ENCODE measurements at places on chromosomes 7 and 10.

DNA sequence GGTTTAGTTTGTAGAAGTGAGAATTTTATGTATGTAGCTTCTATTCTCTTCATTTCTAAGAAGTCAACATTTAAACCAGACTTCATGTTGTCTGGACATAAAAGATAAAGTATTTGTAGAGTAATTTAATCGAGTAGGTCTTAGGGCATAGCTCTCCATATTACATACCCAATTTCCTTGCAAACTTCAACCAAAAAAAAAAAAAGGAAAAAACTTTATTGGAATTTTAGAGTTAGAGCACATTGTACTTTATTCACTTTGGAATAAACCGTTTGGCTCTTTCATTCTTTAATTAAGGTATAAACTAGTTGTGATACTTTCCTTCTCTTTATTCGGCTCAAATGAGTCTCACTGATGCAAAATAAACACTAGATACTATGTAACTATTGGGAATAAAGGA is 36.0 kb downstream of the PTER start:
- DNase-seq: no peak

- no peak for DNase-seq
Measured at GRCh38 chr7:42981601-42982000, 49.4 kb downstream of the MRPL32 start.

- no peak for DNase-seq
Measured at GRCh38 chr7:142974626-142975025, 12.5 kb upstream of the KEL start.

DNA sequence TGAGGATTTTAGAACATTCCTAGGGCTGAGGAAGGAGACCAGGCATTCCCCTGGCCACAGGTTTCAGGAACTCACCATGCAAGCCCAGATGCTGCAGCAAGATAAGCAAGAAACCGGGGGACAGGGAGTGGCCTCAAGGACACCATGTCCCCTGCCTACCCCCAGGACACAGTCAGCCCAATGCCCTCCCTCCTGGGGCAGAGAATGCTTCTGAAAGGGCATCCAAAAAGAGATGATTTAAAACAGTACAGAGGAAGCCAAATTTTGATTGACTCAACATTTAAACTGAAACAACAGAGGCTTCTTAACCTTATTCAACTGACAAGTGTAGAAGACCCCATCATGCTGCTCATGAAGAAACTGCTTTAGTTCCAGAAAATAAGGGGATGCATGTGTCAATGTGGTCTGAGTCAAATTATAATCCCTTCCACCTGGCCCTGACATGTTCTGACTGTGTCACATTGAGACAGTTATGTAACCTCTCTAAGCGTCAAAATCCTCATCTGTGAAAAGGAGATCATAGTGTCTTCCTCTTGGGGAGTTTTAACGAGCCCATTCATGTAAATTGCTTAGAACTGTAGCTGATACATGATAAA is 60.0 kb downstream of the ICA1 start:
- no peak for DNase-seq

GRCh38 chr10:84310470-84310869 is 17.9 kb upstream of the CCSER2 start:
- DNase-seq: no peak

GRCh38 chr10:76631036-76631670 is 1006.5 kb downstream of the KCNMA1 start:
- DNase-seq: no peak

DNA sequence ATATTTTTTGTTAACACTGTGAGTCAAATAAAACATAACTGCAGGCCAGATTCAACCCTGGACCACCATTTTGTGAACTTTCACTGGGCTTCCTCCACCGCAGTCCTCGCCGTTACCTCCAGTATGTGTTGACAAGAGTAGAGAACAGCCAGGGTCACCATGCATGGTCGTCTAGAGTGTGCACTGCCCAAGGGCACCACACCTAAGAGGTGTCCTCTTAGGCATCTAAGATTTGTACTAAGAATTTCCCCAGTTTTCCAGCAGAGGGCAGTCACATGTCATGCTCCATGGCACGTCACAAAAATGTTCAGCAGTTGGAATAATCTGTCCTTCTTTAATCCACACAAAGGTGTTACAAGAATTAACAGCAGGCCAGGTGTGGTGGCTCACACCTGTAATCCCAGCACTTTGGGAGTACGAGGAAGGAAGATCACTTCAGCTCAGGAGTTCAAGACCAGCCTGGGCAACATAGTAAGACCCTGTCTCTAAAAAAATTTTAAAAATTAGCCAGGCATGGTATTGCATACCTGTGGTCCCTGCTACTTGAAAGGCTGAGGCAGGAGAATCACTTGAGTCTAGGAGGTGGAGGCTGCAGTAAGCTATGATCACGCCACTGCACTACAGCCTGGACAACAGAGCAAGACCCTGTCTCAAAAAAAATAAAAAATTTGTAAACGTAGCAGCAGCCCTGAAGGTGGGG is 71.2 kb upstream of the FOXK1 start:
- peak; percentile 20 for DNase-seq

DNA sequence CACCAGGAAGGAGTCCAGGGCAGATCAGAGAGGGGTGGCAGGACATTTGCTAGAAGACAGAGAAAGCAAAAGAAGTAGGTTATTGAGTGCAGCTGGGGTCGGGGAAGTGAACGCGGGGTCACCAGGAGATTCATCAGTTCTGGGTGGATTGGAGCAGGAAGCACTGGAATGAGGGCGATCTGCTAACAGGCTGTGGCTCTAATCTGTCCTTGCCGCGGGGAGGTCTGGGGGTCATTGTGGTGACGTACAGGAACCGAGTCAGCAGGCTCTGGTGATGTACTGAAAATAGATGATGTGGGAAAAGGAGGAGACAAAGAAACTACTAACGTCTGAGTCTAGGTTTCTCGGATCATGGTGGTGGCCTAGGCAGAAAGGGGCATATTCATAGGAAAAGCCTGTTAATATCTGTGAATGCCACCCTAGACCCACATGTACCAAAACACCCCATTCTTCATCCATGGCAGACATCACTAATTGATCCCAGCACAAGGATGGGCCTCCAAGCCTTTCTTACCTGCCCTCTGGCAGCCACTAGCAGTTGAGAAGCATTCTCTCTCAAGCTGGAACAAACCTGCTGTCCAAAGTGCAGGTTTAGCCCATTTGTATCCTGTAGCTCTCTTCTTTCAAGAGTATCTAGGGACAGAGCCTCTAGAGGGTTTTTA is 134.5 kb downstream of the C10orf105 start:
- DNase-seq: no peak

- DNase-seq: no peak
Measured at GRCh38 chr10:124558339-124559321, 97.0 kb downstream of the LHPP start.

- DNase-seq: no peak
Measured at GRCh38 chr7:4716946-4717795, 35.1 kb downstream of the FOXK1 start.

GRCh38 chr10:1413823-1414222 is 323.5 kb downstream of the ADARB2 start:
- DNase-seq: no peak

DNA sequence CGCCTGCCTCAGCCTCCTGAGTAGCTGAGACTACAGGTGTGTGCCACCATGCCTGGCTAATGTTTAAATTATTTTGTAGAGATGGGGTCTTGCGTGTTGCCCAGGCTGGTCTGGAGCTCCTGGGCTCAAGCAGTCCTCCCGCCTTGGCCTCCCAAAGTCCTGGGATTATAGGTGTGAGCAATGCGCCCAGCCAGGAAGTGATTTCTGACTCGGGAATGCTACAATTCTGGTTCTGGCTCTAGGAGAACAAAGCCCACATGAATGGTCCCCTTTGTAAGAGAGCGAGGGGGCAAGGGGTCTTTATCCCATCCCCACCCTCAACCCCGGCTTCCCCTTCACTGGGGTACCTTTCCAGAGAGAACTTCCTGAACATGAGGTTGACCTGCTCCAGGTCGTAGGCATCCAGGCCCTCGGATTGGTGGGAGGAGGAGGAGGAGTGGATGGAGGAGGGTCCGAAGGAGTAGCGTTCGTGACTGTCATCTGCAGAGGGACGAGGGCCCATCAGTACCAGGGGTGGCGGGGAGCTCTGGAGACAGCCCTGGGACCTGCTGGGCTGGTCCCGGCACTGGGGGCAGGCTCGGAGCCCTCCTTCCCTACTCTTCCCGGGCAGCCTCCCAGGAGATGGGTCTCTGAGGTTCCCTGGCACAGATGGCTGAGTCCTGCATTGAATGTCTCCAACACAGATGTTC is 79.9 kb upstream of the GNA12 start:
- no peak for DNase-seq

DNA sequence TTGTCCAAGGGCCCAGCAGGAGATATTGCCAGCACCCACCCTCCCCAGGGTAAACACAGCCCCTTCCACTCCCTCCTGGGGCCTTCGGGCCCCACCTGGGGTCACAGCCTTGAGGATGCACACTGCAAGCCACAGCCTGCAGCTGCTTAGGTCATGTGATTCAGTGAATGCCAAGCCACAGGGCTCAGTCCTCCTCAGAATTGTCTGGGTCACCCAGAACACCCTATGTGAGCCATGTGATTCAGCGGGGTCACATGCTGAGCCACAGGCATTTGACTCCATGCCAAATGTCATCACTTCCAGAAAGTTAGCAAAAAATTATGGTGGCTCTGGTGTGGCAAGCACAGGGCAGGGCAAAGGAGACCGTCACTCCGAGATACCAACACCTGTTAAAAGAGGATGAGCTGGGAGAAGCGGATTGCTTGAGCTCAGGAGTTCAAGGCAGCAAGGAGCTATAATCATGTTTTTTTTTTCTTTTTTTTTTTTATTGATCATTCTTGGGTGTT is 17.2 kb upstream of the PSAP start:
- DNase-seq: no peak

DNA sequence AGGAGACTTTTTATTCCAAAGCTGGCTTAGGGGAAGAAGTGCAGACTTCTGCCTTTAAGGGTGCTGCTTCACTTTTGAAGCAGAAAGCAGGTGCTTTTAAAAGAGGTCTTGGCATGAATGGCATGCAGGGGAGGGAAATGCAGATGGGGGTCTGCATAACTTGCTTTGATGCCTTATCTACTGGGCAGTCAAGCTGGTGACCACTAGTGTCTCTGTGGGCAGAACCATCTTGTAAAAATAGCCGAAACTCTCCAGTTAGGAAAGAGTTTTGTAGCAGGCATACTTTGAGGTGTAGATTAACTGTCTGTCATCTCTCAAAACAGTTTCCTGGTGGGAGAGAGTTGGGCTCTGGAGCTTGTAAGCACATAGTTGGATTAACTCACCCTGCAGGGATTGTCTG is 9.9 kb upstream of the CTNNA3 start:
- DNase-seq: no peak

- DNase-seq: peak; percentile 20
Measured at GRCh38 chr7:142482891-142483658, 225.2 kb upstream of the PRSS58 start.

GRCh38 chr10:33094263-33095051 is 136.4 kb upstream of the ITGB1 start:
- DNase-seq: no peak

Data from NCI-H2081 (cell line).